Mesothelial cell of epicardium (in vitro differentiated cells): ENCODE measurements at places on chromosomes 4 and X. TPM values are rescaled to one million over a fixed set of nuclear protein-coding genes. Genes with fewer than 3 reads are reported as not detected.

- no peak overlapping the region for H3K4me3 ChIP-seq
- H3K4me1 ChIP-seq = peaks cover 37% of the 10 kb centered on the region
- H3K27ac ChIP-seq = no peak overlapping the region
- no peaks in the 10 kb centered on the region for H3K27me3 ChIP-seq
- H3K36me3 ChIP-seq = no peaks in the 10 kb centered on the region
- DNase-seq = no peak
Measured at GRCh38 chr4:85788604-85789003, 313.7 kb downstream of the ARHGAP24 start.

DNA sequence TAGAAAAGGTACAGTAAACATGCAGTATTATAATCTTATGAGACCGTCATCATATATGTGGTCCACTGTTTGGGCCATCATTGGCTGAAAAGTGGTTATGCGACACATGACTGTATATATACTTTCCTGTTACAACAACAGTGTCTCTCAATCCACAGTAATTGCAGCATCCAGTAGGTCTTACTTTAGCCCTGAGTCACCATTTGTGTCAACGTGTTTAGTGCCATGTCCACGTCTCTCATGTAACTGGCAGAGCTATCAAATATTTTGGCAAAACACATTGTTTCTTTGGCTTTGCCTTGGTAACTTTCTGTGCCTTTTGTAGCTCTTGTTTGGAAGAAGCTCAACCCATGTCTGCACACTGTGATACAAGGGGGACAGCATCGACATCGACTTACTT lies 73.8 kb downstream of the CD38 start:
- peaks cover 3% of the 10 kb centered on the region for H3K4me1 ChIP-seq
- no peaks in the 10 kb centered on the region for H3K36me3 ChIP-seq
- DNase-seq = no peak
- H3K27ac ChIP-seq = no peak overlapping the region

DNA sequence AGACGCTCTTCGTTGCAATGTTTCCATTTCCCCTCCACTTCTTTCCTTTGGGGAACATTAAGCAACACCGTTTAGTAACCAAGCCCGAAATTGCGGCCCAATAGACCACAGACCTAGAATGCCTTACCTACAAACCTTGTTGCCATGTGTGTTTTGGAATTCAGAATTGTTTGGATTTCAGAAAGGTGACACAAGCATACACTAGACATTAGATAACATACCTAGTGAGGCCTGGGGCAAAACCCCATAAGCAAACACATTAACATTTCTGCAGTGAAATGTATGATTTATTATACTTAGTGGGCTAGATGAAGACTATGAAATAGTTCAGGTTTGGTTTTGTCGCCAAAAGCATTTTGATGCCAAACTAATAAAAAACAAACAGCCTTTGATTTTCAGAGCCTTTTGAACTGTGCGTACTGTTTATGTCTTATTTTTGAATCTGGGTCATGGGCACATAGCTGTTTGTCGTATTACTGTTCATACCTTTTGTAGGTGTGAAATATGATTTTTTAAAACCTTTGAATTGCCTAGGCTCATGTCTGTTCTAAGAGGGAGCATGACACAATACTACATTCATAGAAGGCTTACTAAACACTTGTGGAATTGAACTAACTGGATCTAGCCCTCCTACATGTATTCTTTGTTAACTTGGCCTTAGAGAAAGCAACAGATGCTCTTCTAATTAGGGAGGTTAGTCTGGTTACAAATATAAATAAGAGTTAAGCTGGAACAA lies 88.6 kb upstream of the TMEM164 start:
- H3K27ac ChIP-seq = no peak overlapping the region
- no peaks in the 10 kb centered on the region for H3K36me3 ChIP-seq
- DNase-seq = no peak
- H3K4me3 ChIP-seq = no peak overlapping the region

- H3K4me1 ChIP-seq = peaks cover 9% of the 10 kb centered on the region
- H3K27me3 ChIP-seq = no peaks in the 10 kb centered on the region
- no peak overlapping the region for H3K27ac ChIP-seq
- DNase-seq = no peak
- no peak overlapping the region for H3K4me3 ChIP-seq
- peaks cover 4% of the 10 kb centered on the region for H3K36me3 ChIP-seq
Measured at GRCh38 chrX:100662796-100663195, 18.8 kb downstream of the SRPX2 start.

DNA sequence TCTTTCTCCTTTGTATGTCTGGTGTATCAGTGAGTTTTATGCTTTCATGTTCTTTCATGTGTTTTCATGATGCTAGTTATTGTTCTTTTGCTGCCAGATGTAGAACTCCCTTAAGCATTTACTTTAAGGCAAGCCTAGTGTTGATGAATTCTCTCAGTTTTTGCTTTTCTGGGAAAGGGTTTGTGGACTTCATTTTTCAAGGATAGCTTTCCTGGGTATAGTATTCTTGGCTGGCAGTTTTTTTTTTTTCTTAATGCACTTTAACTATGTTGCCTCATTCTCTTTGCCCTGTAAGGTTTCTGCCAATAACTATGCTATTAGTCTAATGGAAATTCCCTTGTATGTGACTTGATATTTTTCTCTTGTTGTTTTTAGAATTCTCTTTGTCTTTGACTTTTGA lies 77.1 kb downstream of the GPAT3 start:
- DNase-seq = no peak
- H3K4me1 ChIP-seq = peaks cover 9% of the 10 kb centered on the region
- no peak overlapping the region for H3K27ac ChIP-seq
- H3K4me3 ChIP-seq = no peak overlapping the region

DNA sequence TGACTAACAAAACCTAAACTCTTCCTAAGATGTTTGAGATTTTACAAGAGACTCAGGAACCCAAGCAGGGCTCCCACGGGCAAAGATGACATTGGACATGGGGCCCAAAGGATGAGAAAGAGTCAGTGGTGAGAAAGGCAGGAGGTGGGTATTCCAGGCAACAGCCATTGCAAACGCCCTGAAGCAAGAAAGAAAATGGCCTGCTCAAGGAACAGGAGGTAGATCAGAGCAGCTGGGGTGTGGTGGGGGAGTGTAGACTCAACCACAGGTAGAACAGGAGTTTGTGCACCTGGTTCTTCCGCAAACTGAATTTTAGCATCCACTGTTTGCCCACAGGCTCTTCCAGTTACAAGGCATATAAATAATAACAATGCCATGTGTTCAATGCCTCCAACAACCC lies 3.3 kb downstream of the PPP2R2C start:
- no peak for DNase-seq
- H3K36me3 ChIP-seq = no peaks in the 10 kb centered on the region
- H3K27me3 ChIP-seq = peaks cover 90% of the 10 kb centered on the region
- no peak overlapping the region for H3K4me3 ChIP-seq
- H3K27ac ChIP-seq = no peak overlapping the region
- no peaks in the 10 kb centered on the region for H3K4me1 ChIP-seq

Gene CACNA1F
- 0.32 to 0.75 TPM (median 0.47 TPM) in 3 replicates for total RNA-seq

Gene MAMLD1
- 0.93 to 1.4 TPM (median 1.2 TPM) in 3 replicates for total RNA-seq

Gene SLC7A11
- 2.8 to 3.4 TPM (median 3.0 TPM) in 3 replicates for total RNA-seq

Gene RS1
- total RNA-seq = not detected in 3 replicates
